Breast epithelium (tissue), 4 donors: ENCODE measurements at places on chromosomes 1 and 21. TPM values are rescaled to one million over a fixed set of nuclear protein-coding genes. Genes with fewer than 3 reads are reported as not detected.

DNA sequence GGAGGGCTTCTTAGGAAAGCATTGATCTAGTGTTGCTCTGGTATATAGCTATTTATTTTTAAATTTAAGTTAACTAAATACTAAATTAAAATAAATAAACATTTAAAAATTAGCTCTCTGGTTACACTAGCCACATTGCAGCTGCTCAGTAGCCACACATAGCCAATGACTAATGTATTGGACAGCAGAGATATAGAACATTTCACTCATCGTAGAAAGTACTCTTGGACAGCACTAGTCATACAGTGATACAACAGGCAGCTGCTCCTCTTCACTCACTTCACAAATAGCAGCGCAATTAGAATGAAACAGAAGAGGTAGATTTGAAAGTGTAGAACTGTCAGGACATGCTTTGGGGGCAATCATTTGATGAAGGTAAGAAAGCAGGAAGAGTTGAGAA lies 245.4 kb downstream of the PBX1 start:
- DNase-seq: no peak

DNA sequence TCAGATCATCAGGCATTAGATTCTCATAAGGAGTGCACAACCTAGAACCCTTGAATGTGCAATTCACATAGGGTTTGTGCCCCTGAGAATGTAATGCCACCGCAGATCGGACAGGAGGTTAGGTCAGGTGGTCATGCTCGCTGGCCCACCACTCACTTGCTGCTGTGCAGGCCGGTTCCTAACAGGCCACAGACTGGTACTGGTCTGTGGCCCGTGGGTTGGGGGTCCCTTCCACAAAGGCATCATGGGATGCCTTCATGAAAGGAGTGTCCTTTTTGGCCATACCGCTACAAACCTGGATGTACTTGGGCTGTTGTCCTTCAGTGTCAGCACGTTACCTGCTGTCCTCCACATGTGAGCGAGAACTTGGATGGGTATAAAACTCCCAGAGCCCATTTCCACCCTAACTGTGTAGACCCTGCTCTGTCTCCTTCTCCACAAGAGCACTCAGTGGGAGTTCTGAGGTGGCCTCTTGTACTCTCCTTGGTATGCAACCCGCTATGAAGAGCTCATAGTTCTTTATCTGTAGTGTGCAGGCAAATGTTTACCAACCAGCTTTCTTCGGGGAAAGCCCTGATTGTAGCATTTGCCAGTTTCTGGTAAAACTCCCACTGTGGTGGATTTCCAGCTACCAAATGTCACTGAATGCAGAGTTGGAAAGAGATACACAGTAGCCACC lies 41.7 kb upstream of the SLC19A1 start:
- peak; percentile 27 for DNase-seq

SLFNL1 gene
- total RNA-seq: 0.66 TPM

DNA sequence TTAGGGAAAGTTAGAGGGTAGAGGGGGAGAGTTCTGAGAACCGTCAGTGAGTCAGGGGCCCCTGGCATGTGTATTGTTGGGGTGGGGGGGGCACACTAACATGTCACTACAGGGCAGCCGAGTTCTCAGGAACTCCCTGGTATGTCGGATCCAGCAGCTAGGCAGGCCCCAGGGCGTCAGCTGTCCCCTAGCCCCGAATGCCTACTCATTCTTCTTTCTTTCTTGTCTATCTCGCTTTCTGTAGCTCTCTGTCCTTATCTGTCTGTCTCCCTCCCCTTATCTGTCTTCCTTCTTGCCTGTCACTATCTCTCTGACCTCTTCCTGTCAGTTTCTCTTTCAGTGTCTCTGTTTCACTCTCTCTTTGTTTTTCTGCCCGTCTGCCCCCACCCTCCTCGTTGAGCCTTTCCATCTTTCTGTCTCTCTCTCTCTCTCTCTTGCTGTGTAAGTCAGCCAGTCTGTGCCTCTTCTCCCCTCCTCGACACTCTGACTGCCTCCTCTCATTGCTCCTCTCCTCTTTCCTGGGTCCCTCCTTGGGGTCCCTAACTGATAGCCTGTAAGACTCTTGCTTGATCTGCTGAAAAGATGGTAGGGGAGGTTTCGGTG lies 2.4 kb downstream of the NTRK1 start:
- DNase-seq: no peak

CHI3L2 gene
- total RNA-seq: 14.1 TPM

SPOCD1 gene
- total RNA-seq: 0.15 TPM

DNA sequence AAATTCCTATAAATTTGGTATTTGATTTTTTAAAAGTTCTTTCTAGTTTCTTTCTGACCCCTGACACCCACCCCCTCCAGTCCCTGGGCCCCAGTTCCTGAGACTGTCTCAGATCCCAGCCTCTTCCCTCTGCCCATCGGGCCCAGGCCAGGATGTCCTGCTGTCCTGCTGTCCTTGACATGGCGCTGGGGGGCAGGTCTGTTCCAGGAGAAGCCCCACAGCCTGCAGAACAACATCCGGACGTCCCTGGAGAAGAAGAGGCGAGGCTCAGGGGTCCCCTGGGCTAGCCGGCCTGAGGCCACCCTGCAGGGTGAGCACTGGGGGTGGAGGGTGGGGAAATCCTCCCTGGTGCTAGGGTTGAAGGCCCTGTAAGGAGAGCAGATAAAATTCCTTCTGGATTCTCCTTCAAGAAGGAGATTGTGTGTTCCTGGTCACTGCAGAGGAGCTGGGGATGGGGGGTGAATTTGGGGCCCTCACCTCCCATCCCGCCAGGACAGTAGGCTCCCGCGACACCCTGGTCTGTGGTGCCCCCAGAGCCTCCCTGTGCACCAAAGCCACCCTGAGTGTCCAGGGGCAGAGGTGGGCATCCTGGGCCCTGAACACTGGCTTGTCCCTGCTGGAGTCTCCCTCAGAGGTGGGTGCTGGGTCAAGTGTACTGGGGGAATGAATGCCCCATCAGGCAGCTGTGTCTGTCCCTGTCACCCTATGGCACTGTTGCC lies 45.0 kb downstream of the DISP3 start:
- DNase-seq: no peak

ALDH4A1 gene
- total RNA-seq: 81.0 TPM

C1orf216 gene
- 16.0 TPM for total RNA-seq

GRCh38 chr1:78096976-78097375 lies 51.2 kb downstream of the GIPC2 start:
- DNase-seq: no peak

PLEKHN1 gene
- total RNA-seq: 0.16 TPM

DNA sequence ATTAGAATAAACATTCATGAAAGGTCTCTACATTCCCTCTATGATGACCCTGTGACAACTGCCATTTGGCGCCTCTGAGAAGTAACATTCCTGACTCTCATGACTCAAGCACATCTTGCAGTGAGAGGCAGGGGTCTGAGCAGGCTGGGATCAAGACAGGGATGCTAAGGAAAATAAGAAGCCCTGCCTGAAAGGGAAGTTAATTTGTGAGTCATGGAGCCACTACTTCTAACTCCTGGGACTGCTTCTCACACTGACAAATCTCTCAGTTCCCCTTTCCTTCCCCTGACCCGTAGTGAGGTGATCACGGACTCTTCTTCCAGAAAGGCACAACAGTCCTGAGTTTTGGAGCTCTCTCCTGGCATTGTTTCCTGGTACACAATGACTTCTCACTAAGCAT lies 231.9 kb downstream of the TNR start:
- no peak for DNase-seq

DNA sequence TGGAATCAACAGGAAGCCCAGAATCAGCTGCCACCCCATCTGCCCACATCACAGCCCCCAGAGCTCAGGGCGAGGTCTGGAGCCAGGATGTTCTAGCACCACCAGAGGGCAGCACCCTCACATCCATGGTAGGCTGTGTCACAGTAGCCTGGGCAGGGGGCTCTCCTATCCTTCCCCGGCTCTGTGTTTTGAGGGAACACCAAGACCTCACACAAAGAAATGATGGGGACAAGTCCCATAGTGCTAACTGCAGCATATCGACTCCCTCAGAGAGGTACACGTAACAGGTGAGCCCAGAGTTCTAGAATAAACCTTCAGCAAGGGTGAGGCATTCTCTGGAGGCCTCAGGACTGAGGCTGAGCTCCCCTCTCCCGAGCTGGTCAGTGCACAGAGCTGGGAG lies 2.3 kb upstream of the KCNC4 start:
- peak; percentile 35 for DNase-seq

DNA sequence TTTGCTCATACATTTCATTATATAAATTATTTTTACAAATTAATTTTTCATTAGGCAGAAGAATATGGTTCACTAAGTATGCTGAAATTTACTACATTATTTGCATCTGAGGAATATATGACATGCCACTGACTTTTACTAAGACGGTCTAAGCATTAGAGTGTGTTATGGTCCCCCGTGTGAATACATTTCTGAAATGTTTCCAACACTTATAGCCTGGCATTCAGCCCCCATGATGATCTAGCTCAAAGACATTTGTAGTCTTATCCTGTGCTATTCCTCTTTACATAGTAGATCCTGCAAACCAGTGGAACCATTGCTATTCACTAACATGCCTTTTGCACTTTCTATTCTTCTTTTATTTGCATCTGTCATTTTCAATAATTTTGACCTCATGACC lies 1878.0 kb downstream of the MRPL39 start:
- DNase-seq: no peak

- DNase-seq: no peak
Observed at GRCh38 chr1:91741301-91741700, 144.7 kb downstream of the TGFBR3 start.
